NCI-H1417 treated with DMSO at 0.1 percent for 48 hours (cell line): ENCODE measurements at places on chromosomes 1 and 21.

DNA sequence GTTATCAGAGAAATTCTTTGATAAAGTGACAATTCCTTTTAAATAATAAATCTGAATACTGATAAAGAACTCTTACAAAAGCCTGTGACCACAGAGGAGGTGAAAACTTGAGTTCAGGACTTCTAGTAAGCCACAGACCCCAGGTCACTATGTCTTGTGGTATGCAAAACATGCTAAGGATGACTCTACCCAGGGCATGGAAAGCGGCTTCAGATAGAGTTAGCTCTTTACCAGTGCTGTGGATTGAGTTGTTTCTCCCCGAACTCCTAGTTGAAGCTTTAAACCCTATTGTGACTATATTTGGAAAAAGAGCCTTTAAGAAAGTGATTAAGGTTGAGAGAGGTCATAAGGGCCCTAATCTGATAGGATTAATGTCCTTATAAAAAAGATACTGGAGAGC lies 42.3 kb downstream of the HLX start:
- no peak for DNase-seq

DNA sequence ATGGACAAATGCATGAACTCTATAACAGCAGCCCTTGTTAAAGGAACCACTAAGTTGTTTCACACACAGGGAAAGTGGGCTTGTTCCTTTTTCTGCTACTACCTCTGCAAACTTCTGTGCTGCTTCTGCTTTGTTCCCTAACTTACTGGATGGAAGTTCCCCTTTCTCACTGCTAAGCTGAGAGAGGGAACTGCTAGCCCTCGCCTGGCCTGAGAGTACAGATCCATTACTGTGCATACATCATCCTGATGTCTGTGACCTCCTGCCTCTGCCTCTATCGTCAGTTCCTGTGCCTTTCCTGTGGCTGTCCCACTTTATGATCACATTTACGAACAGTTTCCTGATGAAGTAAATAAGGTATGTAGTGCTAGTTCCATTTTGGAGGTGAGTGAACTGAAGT lies 3.5 kb downstream of the GNAT2 start:
- no peak for DNase-seq

GRCh38 chr1:10607228-10607627 lies 132.5 kb downstream of the PEX14 start:
- no peak for DNase-seq

GRCh38 chr1:20423169-20423795 lies 62.7 kb downstream of the CAMK2N1 start:
- no peak for DNase-seq

- DNase-seq, result no peak
Observed at GRCh38 chr1:189775343-189775742, 702.3 kb downstream of the BRINP3 start.

DNA sequence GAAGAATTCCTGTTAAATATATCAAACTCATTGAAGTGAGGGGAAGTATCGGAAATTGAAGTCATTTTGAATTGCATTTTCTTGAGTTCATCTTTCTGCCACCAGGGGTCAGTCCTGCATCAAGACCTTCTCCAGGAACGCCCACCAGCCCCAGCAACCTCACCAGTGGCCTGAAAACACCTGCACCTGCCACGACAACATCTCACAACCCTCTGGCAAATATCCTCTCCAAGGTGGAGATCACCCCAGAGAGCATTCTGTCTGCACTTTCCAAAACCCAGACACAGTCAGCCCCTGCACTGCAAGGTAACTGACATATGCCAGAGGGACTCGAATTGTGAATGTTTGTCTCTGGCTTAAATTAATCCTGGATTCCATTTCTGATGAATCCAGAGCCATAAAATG lies 22.8 kb upstream of the TARS2 start:
- peak; percentile 3 for DNase-seq

DNA sequence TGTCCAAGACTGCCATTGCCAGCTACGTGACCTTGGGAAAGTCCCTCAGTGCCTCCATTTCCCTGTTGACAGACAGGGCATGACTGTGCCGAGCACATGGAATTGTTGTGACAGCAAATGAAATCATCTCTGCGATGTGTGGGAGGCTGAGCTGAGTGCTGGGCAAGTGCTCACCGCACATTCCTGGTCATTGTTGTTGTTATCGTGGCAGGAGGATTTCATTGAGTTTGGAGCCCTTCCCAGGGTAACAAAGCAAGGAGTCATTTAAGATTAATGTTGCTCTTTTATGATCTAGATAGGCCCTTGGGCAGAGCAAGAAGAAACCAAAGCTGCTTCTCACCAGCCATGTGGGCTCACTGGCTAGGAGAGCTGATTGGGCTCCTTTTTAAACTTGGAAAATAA lies 39.6 kb upstream of the ITPKB start:
- no peak for DNase-seq

DNA sequence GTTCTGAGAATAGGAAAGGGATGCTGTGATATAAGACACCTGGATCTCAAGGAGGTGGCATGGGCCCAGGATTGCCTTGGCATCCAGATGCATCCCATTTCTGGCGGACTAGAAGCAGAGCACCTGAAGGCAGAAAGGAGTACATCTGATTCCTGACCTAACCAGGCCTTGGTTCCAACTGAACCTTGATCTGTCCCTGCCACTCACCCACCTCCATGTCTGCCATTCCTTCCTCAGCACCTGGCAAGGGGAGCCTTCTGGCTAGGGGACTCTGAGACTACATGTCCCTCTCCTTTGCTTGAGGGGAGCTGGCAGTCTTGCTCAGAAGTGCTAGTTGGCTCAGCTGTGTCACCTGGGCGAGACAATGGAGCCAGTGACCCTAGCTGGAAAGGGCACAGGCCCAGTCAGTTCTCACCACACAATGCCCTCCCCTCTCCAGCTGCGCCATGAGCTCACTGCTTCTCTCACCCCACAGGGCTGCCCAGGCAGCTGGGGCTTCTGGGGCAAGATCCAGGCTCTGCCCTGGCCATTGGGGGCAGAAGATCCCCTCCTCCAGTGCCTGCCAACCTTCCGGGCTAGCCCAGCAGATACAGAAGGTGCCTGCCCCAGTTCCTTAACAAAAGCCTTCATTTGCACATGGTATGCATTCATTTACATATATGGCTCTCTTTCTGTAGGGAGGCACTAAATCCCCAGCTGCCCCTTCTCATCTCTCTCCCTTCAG lies 2.9 kb downstream of the IGSF8 start:
- DNase-seq, result no peak

- DNase-seq, result no peak
Observed at GRCh38 chr1:24920533-24920925, 9.5 kb downstream of the RUNX3 start.

DNA sequence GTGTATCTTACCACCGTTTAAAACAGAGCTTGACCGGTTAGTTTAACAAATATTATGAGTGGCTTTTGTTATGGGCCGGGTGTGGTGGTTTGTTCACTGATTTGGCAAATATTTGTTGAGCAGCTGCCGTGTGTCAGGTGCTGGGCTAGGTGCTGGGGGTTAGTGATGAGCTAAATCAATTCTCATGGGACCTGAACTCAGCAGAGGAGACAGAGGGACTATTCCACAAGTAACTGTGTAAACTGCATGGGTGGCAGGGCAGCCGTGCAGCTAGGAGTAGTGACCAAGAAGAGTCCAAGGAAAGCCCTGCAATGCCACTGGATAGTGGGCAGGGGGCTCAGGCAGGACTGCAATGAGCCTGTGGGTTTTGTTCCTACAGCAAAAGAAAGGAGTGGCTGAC lies 11.2 kb upstream of the C2CD2 start:
- DNase-seq, result no peak

- no peak for DNase-seq
Observed at GRCh38 chr1:6960860-6961259, 175.6 kb downstream of the CAMTA1 start.

- no peak for DNase-seq
Observed at GRCh38 chr1:4594286-4594991, 60.0 kb upstream of the AJAP1 start.

GRCh38 chr1:239952348-239953308 lies 139.1 kb upstream of the FMN2 start:
- DNase-seq, result no peak

DNA sequence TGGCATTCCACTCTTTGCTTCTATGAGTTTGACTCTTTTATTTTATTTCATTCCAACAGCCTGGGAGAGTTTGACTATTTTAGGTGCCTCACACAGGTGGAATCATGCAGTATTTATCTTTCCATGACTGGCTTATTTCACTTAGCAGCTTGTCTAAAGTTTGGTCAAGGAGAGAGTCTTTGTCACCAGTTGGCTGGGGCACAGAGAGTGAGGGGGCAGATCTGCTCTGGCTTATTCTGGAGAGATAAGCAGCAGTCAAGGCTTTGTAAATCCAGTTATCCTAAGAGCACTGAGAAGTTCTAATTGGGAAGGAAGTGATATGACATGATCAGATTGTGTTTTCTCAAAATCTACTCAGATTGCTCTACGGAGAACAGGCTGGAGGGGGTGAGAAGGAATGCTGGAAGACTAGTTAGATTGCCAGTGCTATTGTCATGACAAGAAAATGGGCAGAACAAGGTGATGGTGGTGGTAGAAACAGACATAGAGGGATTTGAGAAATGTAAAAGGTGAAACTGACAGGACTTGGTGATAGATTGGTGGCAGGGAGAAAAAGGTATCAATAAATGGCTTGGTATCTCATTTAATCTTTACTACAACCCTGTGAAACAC lies 12.1 kb upstream of the CTTNBP2NL start:
- DNase-seq, result no peak

GRCh38 chr21:22754746-22755145 lies 1756.5 kb downstream of the NCAM2 start:
- no peak for DNase-seq

DNA sequence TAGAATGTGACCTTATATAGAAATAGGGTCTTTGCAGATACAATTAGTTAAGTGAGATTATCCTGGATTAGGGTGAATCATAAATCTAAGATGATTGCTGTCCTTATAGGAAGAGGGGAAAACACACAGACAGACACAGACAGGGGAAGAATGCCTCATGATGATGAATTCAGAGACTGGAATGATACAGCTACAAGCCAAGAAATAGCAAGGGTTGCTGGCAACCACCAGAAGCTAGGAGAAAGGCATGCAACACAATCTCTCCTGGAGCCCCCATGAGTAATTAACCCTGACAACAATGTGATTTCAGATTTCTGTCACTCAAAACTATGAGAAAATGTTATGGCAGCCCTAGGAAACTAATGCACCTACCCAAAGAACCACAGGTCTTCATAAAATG lies 19.1 kb upstream of the PPIH start:
- DNase-seq, result no peak

DNA sequence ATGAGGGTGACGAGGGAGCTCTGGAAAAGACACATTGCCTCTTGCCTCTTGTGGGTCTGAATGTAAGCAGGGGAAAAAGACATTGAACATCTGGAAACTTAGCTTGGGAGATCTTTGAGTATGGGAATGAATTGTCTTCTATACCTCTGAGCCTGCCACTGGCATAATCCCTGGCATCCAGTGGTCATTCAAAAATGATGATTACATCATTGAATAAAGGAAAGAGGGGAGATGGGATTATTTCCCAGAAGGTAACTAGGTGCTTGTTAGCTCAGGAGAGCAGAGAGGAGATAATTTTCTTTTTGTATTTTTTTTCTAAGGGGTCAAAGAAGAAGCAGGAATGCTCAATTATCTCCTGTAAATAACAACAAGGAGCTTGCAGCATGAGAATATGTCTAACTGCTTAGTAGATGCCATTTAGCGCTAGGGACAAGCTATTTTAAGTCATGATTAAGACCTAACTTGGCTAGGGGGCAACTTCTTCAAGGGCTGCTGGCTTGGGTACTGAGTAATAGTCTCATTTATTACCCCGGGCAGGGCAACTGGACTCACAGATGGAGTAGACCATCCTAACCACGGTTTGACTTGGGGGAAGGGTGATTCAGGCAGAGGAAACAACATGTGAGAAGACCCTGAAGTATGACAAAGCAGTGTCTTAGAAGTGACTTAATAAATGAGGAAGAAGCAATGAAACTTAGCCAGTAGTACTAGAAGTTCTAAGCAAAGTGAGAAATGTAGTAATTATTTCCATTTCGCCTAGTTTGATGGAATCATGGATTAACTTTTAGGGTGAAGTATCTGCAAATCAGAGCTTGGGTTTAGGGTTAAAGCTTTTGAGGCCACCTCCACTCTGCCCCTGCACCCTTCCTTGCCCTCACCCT lies 11.0 kb upstream of the XCL2 start:
- no peak for DNase-seq

DNA sequence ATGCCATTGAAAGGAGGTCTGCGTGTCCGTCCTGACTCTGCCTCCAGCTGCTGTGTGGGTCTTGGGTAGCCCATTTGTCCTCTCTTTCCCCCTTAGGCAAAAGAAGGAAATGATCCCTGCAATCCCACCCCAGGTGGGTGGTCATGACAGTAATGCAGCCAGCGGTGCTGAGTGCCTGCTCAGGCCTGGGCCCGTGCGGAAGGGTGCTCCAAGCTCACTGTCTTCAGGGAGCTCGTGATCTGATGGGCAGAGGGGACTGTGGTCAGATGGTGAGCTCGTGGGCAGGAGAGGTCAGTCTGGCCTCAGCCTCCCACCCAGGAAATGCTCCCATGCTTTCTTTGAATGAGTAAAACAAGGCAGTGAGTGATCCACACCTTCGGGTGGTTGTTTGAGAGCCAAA lies 35.3 kb upstream of the TTC4 start:
- DNase-seq, result no peak

DNA sequence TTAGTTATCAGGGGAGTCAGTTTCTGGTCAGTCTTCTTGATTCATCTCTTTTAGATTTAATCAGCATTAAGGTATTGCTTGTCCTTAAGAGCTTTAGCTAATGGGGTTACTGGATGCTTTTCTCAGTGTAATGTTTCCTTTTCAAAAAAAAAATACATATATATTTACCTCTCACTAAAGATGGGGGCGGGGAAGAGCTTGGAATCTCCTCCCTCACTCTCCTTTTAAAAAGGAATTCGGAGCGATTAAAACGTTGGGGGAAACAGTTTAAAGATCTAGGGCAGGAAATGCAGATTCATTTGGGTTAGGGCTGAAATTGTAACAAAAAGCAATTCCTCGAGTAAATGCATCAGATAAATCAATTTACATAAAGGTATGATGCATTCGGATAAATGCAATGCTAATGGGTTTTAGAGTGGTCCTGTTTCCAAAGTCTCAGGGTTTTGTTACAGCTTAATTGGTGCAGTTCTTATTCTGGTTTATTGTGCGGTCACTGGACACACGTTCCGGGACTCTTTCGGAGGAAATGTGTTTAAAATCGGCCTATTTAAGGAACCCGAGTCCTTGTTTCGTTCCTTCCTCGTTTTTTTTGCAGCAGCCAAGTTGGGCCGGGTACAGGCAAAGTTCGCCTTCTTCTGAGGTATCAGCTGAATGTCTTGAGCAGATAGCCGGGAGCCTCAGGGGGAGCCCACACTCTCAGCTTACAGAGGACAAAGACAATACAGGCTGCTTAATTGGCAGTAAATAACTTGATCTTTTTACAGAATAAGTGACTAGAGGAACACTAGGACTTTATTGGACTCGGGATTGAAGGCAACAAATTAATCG lies 1.6 kb downstream of the LMO4 start:
- DNase-seq, result no peak

- no peak for DNase-seq
Observed at GRCh38 chr1:216749232-216749631, 26.0 kb upstream of the ESRRG start.
